ENCODE measurements at places on chromosomes 3 and 15.

DNA sequence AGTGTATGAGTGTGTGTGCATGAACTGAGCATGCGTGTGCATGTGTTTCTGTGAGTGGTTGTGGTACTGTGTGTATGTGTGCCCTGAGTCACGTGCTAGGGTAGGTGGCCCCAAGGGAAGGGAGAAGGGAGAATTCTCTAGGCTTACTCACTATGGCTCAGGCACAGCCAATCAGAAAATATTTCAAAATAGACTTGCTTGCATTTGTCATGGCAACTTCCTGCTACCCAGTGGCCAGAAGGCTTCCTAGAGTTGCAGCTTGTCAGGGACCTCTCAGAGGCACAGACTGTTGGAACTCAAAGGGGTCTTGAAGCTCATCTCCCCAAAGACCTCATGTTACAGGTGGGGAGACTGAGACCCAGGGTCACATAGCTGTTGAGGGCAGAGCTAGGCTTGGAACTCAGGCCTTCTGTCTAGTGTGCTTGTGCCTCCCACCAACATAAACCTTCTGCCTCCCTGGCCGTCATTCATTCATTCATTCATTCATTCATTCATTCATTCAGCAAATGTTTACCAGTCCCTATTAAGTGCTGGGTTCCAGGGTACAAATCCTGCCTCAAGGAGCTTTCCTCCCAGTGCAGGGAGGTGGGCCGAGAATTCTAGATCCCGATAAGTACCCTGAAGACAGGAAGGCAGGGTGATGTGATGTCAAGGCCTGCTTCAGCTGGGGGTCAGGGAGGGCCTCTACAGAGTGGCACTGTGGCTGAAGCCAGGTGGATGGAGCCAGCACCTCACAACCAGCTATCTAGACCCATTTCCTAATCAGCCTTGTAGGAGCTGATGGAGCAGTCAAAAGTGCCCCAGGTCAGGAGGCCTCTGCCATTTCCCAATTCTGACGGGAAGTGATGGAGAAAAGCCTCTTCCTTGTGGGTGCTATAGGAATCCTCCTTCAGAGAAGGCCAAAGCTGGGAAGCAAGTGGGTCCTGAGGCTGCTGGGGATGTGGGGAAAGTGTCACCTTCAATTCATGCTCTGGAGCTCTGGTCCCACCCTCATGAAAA, 10.9 kb upstream of the RFT1 start:
- DNase-seq, result no peak

DNA sequence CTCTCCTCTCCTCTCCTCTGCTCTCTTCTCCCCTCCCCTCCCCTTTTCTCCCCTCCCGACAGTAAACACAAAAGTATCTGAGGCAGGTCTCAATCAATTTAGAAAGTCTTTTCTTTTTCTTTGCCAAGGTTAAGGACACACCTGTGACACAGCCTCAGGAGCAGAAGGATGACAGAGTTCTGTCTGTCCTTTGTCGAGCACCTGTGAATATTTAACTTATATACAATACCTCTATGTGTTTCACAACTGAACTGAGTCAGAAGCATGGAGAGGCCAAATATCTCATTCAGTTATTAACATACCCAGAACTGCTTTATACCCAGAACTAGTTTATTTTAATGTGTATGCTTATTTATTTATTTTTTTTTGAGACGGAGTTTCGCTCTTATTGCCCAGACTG, 81.1 kb upstream of the ROBO1 start:
- no peak for DNase-seq

DNA sequence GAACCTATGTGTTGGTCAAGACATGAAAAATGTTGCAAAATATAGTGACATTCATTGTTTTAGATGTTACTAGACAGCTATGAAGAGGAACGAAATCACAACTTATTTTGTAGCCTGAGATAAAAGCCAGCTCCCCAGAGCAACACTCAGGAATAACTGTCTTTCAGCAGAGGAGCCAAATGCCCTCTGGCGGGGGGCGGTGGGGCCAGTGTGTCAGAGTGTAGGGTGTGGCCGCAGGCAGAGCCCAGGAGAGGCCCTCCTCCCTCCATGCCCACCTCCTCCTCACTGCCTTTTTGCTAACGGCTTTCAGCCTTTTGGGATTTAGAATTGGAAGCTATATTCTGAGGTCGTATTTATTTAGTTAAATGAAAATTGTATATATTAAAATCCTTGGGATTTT, 16.9 kb downstream of the APOD start:
- DNase-seq, result peak; percentile 30

GRCh38 chr3:48411041-48411588, 18.8 kb downstream of the PLXNB1 start:
- DNase-seq, result no peak

DNA sequence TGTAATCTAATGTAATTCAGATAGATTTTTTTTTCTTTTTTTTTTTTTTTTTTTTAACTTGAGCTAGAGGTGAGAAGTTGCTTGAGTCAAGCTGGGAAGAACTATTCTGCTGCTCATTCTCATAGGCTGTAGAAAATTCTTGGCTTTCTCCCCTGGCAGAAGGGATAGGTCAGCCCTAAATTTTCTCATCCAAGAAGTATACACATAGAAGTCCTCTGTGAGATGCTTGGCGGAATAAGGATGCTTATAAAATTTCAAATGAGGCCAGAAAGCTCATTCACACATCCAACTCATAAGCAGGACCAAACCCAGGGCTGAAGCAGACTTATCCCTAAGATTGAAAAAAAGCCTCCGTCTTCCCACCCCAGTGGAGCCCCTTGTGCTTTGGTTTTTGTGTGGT, 572.5 kb downstream of the SQOR start:
- no peak for DNase-seq

DNA sequence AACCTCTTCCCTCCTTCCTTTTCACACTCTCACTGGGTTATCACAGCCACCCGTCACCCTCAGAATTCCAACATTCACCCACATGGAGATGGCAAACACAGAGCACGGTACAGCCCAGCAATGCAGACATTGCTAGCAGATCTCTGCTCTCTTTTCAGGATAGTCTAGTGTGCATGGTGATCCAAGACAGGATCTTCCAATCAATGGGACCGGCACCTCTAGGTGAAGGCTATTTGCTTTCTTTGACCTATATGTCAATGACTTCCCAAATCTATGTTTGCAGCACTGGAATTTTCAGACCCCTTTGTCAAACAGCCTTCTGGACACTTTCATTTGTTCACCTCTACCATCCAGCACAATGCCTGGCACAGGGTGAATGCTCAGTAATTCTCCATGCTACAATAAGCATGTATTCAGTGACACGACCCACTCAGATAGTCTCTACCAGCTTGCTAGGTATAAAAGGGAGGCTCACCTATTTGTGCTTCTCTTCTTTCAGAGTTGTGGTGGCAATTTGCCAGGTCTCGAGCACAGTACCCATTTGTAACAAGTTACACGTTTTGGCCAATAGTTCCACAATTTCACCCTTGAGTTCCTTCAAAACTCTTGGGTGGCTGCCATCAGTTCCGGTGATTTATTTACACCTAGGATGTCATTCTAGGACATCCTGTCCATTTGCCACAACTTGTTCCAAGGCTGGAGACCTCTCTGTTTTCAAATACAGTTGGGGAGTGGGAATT, 279.1 kb upstream of the ICE2 start:
- no peak for DNase-seq

DNA sequence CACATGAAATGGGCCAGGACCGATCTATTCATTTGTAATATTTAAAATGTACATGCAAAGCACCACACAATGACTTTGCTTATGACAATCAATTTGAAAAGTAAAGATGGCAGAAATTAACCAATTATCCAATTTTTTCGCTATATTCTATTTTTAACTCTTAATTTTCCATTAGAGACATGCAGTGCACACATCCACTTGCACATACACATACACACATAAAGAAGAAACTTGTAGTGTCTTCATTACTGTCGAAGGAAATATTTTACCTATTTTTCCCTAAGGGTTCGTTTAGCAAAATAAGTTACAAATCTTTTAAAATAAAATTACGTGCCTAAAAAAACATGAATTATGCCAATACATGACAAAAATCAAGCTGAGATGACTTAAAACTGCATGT, 194.3 kb upstream of the MDFIC2 start:
- DNase-seq, result no peak

- DNase-seq, result no peak
Measured at GRCh38 chr3:12027184-12027846, 23.1 kb downstream of the SYN2 start.

DNA sequence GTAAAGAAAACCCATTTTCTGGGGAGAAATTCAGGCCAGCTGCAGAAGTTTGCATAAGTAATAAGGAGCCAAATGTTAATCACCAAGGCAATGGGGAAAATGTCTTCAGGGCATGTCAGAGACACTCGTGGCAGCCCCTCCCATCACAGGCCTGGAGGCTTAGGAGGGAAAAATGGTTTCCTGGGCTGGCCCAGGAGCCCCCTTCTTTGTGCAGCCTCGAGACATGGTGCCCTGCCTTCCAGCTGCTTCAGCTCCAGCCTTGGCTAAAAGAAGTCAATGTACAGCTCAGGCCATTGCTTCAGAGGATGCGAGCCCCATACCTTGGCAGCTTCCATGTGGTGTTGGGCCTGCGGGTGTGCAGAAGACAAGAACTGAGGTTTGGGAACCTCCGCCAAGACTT, 20.6 kb upstream of the TRIM59 start:
- no peak for DNase-seq

GRCh38 chr3:177946936-177947335, 589.3 kb upstream of the KCNMB2 start:
- DNase-seq, result no peak

DNA sequence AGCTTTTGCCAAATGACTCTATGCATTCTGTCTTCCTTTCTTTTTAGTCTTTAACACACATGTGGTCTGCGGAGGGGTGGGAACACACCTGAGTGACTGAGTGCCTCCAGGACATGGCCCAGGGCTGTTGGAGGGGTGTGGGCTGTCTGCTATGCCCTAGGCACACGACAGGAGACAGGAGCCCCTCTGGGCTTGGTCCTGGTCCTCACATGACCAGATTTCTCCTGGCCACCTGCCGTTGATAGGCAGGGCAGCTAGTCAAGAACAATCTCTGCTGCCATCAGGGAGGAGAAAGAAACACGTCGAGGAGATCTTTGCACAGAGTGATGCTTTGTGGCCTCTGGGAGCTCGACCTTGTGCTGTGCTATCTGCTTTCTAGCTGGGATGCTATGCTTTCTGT, 176.6 kb downstream of the KLF13 start:
- DNase-seq, result no peak

- no peak for DNase-seq
Measured at GRCh38 chr15:40695469-40695890, 506 bp downstream of the RAD51 start.

- DNase-seq, result no peak
Measured at GRCh38 chr15:63970621-63971426, 75.5 kb downstream of the DAPK2 start.

DNA sequence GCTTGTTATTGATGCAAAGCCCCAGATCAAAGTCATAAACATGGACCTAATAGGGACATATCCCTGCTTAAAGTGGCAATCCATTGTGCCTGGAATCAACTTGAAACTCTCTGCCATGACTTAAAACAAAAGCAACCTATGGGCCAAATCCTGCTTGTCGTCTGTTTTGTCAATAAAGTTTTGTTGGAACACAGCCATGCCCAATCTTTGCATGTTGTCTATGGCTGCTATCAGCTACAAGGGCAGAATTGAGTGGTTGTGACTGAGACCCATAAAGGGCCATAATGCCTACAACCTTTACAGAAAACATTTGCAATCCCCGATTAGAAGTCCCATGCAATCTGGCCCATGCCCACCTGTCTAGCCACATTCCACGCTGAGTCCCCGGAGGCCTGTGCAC, 235.4 kb downstream of the PLCL2 start:
- no peak for DNase-seq

GRCh38 chr3:120393761-120394160, 44.6 kb upstream of the LRRC58 start:
- no peak for DNase-seq

- no peak for DNase-seq
Measured at GRCh38 chr3:114308830-114309229, 15.0 kb downstream of the TIGIT start.

GRCh38 chr3:159781867-159782266, 206.8 kb upstream of the IL12A start:
- DNase-seq, result no peak

DNA sequence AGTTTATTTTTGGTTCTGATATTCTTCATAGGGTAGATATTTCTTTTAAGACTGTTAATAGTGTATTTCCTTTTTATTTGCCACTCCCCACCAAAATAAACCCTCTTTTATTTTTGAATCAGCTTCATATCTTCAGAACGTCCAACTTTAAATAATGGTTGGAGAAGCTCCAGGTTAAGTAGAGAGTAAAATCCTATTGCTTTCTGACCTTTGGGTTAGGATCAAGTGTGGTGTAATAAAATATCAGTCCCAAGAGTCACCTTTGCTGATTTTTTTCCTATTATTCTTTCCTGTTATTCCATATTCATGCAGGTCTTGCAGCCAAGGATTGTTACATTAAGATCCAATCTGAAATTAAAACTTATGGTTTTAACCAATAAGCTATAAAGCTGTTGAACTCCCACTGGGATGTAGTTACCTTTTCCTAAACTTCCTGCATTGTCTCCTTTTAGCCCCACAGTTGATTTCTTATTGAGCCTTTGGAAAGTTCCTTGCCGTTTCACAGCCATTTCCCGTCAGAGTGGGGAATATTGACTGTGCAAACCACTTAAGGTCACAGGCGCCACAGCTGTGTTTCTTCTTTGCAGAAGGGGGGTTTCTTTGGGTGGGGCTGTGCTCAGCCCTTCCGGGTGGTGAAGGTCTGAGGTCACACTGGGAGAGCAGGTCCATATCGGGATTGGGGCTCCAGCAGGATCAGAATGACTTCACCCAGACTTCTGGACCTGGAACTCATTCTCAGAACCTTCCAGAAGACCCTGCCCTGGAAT, 287.3 kb upstream of the CTDSPL start:
- DNase-seq, result no peak

- DNase-seq, result no peak
Measured at GRCh38 chr3:158777161-158777873, 24.5 kb upstream of the MFSD1 start.

GRCh38 chr3:70078778-70079177, 79.2 kb downstream of the SAMMSON start:
- no peak for DNase-seq

DNA sequence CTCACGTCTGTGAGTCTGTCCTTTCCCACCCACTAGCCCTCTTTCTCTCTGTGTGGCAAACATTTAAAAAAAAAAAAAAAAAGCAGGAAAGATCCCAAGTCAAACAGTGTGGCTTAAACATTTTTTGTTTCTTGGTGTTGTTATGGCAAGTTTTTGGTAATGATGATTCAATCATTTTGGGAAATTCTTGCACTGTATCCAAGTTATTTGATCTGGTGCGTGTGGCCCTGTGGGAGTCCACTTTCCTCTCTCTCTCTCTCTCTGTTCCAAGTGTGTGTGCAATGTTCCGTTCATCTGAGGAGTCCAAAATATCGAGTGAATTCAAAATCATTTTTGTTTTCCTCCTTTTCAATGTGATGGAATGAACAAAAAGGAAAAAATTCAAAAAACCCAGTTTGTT, 97.7 kb downstream of the GAP43 start:
- no peak for DNase-seq

GRCh38 chr3:32842531-32842931, 24.7 kb downstream of the TRIM71 start:
- no peak for DNase-seq

- no peak for DNase-seq
Measured at GRCh38 chr3:100891033-100891432, 102.2 kb downstream of the ABI3BP start.

GRCh38 chr3:153396581-153396980, 234.6 kb downstream of the RAP2B start:
- DNase-seq, result no peak

- DNase-seq, result no peak
Measured at GRCh38 chr3:98567666-98568270, 25.6 kb downstream of the CPOX start.

Measured in H54 (cell line).